ENCODE measurements at places on chromosomes 3 and 15. TPM values are rescaled to one million over a fixed set of nuclear protein-coding genes. Genes with fewer than 3 reads are reported as not detected.

The CACNA1D gene
- 1.7 TPM for total RNA-seq

The CXCR6 gene
- total RNA-seq = not detected

The GNB4 gene
- 28.4 TPM for total RNA-seq

The SLC9A9 gene
- 1.6 TPM for total RNA-seq

The CCR3 gene
- not detected for total RNA-seq

The MAP3K13 gene
- 18.9 TPM for total RNA-seq

The GXYLT2 gene
- 5.1 TPM for total RNA-seq

The SCG5 gene
- 48.1 TPM for total RNA-seq

The FAH gene
- total RNA-seq = 20.3 TPM

The PPM1L gene
- 26.4 TPM for total RNA-seq

The MCF2L2 gene
- 9.0 TPM for total RNA-seq

The SMCO1 gene
- not detected for total RNA-seq

The CCNB2 gene
- total RNA-seq = 120 TPM

The MED12L gene
- 25.0 TPM for total RNA-seq

The GP5 gene
- total RNA-seq = 0.12 TPM

The AMOTL2 gene
- total RNA-seq = 96.2 TPM

The CX3CR1 gene
- 0.24 TPM for total RNA-seq

The WNT7A gene
- 0.04 TPM for total RNA-seq

The ESYT3 gene
- total RNA-seq = 7.4 TPM

The SLC38A3 gene
- 3.0 TPM for total RNA-seq

The IL17RC gene
- 12.6 TPM for total RNA-seq

The ETV5 gene
- 48.4 TPM for total RNA-seq

The TTLL13 gene
- total RNA-seq = not detected

The MME gene
- total RNA-seq = 76.7 TPM

The TOPAZ1 gene
- not detected for total RNA-seq

The TPRG1 gene
- 0.35 TPM for total RNA-seq

The DPH3 gene
- 15.3 TPM for total RNA-seq

The CCDC14 gene
- total RNA-seq = 89.2 TPM

The CLSTN2 gene
- 0.83 TPM for total RNA-seq

The RPN1 gene
- total RNA-seq = 231 TPM

The GAP43 gene
- 22.7 TPM for total RNA-seq

The B4GALT4 gene
- 45.3 TPM for total RNA-seq

The ACSBG1 gene
- total RNA-seq = 10.0 TPM

The KLHL6 gene
- 0.12 TPM for total RNA-seq

The TGM5 gene
- not detected for total RNA-seq

The ECE2 gene
- 0.24 TPM for total RNA-seq

The COL6A5 gene
- total RNA-seq = 0.03 TPM

The CAPN7 gene
- 18.1 TPM for total RNA-seq

The EXD1 gene
- total RNA-seq = not detected

The NT5DC2 gene
- total RNA-seq = 287 TPM

The AP2M1 gene
- 269 TPM for total RNA-seq

The QTRT2 gene
- total RNA-seq = 66.5 TPM

The FAM81A gene
- 4.1 TPM for total RNA-seq

The CORO2B gene
- 2.8 TPM for total RNA-seq

The ALDH1A3 gene
- total RNA-seq = 19.8 TPM

The SLC2A2 gene
- not detected for total RNA-seq

The DNASE1L3 gene
- not detected for total RNA-seq

The CDAN1 gene
- total RNA-seq = 15.8 TPM

The FBN1 gene
- total RNA-seq = 3.8 TPM

Measured in GM23338 (cell line).